ENCODE measurements at places on chromosomes 4 and X.
A peak's percentile ranks its signal among the peaks of the same experiment; 100 is the strongest.

DNA sequence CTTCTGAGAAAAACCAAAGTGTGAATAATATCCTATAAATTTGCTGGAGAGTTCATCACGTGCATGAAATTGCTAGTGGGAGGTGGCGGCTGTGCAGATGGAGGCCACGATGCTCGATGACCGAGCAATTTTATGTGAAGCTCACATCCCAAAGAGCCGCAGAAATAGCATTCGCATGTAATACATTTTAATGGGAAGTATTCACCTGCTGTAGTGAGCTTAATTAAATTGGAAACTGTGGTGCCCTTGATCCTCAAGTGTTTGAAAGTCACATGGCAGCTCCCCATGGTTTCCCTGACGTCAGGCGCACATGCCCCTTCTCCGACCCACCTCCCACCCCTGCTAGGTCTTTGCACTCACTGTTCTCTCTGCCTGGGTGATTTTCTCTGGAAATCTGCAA, 136.8 kb downstream of the STK32B start:
- DNase-seq: no peak

DNA sequence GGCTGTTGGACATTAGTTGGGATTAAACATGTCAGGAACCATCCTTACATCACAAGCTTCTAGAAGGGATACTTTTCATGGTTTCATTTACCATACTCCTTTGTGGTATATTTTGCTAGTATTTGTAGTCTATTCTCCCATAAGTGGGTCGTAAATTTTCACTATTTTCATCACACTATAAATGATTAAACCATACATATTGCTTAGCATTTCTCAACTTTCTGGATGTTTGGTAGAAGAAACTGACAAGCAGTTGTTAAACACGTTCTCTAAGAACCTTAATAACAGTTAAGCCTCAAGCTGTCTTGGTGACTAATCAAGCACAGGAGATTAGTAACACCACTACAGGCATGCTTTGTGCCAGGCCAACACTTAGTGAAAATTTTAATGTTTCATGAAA, 375.5 kb downstream of the NAF1 start:
- DNase-seq: no peak

- no peak for DNase-seq
These were observed 23.3 kb upstream of the LEF1 start for GRCh38 chr4:108192056-108192455.

DNA sequence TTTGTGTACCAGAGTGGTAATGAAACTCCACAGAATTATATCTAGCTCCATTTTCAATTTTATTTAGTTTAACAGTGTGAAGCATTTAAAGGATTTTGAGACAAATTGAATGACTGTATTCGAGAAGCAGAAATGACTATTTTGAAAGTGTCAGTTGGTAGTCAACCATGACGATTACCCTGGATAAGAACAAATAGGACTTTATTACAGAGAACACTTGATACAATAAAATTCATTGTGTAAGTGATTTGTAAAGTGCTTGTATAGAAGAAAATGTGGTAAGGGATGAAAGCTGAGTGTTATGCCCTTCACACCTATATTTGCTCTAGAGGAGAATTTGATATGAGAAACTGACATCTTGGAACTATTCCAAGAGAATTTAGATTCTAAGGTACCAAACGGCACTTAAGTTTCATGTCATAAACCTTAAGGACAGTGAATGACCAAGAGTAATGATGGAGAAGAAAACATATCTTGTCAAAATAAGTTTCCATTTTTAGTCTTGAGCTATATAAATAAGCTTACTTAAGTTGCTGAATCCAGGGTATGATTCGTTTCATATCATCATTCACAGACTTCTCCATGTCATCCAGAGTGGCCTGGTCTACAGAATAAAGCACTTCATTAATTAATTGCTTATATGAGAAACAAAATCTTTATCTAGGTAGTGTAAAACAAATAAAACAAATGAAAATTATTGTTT, 34.6 kb downstream of the MED14 start:
- no peak for DNase-seq

- no peak for DNase-seq
These were observed 958.2 kb downstream of the PCDH7 start for GRCh38 chr4:31678356-31678755.

GRCh38 chr4:182555997-182556418, 312.8 kb downstream of the TENM3 start:
- DNase-seq: no peak

DNA sequence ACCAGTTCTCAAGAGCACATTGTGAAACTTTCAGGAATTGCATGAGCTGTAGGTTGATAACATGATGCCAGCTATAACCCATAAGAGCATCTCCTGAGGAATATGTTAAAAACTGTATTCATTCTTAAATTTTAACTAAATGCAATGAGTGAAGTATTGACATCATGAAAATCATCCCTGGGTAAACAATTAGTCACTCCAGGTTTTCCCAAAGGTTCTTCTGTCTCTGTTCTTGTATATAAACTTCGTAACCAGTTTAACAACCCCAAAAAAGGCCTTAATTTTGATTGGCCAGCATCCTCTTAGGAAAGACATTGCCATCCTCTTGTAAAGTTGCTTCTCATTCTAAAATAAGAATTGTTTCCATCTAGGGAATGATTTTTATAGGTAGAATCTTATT, 80.4 kb downstream of the TET2 start:
- DNase-seq: no peak

DNA sequence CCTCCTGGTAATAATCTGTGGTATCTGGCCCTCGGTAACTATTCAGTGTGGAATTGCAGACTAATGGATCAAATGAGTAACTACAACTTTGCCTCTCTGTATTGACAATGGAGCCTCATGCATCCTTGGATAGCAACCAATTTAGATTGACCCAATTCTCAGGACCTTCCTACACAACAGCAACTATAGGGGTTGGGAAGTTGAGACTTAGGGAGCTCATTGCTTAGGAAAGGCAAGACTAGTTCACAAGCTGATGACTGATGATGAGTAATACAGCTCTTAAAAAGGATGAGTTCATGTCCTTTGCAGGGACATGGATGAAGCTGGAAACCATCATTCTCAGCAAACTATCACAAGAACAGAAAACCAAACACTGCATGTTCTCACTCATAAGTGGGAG, 47.5 kb upstream of the KLHL13 start:
- no peak for DNase-seq

- no peak for DNase-seq
These were observed 72.6 kb downstream of the GATB start for GRCh38 chr4:151688003-151688784.

DNA sequence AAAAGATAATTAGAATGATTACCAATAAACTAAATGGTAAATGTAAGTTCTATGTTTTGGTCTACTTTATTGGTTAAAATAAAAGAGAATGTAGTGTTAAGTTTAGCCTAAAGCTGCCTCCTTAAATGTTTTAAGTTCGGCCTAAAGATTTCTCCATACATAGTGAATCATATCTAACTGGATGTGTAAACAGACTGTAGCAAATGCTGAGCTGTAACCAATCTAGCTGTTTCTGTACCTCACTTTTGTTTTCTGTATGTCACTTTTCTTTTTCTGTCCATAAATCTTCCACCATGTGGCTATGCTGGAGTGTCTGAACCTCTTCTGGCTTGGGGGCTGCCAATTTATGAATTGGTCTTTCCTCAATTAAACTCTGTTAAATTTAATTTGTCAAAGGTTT, 121.2 kb downstream of the TBCK start:
- DNase-seq: no peak

GRCh38 chrX:19122641-19123009, 357 bp upstream of the ADGRG2 start:
- DNase-seq: no peak

DNA sequence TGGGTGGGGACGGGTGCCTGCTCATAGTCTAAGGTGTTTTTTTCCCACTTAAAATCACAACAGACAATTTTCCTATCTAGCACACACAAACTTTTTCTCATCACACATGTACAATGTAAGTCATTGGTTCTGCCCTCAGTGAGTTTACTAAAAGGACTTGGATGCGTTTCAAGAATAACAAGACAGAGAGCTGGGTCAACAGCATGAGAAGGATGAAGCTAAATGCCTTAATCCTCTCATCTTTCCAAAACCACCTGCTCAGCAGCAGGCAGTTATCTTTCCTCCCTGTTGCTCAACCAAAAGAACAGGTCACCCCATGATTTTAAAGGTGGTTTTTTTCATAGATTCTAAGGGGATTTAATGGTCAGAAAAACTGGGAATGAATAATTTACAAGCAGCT, 40.1 kb downstream of the OFD1 start:
- no peak for DNase-seq

DNA sequence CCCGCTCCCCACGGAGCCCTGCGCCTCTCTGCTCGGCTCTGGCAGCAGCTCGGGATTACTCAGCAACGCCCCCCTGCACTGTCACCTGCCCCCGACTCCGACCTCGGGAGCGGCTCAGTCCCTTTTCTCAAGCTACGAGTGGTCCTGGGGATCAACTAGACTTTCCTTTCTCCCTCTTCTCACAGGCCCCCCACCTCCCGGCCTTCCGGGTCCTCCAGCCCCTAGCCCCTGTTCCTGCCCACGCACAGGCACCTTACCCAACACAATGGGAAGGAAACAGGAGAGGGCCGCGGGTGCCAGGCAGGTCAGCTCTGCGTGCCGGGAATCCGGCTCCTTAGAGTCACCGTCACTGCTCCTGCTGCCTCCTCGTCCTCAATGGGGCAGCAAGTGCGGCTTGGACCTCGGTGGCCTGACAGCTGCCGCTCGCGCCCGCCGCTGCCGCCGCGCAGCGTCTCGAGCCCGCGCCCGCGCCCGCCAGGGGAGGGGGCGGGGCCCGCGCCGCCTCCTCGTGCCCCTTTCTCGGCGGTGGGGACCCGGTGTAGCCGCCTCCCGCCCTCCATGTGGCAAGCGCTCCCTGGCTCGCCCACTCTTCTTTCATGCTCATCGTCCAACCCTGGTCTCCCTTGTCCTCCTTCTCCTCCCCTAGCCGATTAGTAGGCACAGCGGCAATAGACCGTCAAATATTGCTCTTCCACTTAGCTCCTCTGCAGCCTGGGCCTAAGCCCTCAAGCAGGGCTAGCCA, at the start of gene RAB9B:
RAB9B (minus strand) TSS at position 455 of the 742 bp plus-strand sequence. CDS start 6,473 bp downstream, outside the sequence.
- no peak for DNase-seq

- no peak for DNase-seq
These were observed 40.8 kb downstream of the ARHGAP24 start for GRCh38 chr4:85515701-85516100.

DNA sequence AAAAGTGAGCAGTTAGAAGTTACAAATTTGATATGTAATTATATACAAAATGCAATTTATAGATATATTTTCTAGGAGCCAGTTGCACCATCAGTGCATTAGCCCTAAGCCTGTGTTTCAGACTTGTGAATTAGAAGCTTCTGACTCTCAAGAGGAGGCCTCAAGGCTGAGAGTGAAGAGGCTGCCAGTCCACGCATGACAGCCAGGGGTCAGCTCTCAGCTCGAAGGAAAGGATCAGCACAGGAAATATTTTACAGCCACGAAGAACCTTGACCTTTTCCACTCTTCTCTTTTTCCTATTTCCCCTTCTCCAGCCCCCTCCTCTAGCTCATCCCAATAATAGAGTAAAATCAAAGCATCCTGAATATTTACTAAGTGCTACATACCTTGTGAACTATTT, 642.4 kb downstream of the TRIML1 start:
- peak; percentile 0 for DNase-seq

GRCh38 chr4:153784166-153784699, 4.7 kb downstream of the SFRP2 start:
- no peak for DNase-seq

GRCh38 chrX:136784231-136784630, 3.5 kb upstream of the ARHGEF6 start:
- no peak for DNase-seq

DNA sequence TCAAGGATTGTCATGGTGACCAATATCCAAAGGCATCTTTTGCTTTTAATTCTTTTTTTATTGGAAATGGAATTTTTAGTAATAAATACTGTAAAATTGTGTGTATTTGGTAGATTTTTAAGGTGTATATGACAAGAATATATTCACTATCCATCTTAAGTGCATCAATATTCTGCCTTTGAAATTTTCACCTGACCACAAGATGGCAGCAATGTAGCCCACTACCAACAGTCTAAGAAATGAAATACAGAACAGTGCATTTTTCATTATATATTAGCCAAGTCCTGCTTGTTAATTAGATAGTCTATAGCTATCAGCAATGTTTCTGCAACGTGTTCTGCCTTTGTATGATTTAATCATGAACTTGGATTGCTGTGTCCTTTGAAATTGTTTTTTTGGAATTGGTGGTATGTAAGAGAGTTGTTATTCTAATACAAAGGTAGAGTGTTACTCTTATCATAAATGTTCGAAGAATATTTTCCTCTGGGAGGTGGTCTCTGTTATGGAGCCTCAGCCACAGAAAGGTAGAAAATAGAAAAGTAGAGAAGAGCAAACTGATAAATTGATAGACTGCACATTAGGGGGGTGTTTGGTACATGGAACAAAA, 38.2 kb downstream of the HPGDS start:
- peak; percentile 40 for DNase-seq

- DNase-seq: no peak
These were observed 5.8 kb upstream of the CCNA2 start for GRCh38 chr4:121829511-121829910.

- no peak for DNase-seq
These were observed 27.1 kb upstream of the SCRG1 start for GRCh38 chr4:173426064-173426463.

DNA sequence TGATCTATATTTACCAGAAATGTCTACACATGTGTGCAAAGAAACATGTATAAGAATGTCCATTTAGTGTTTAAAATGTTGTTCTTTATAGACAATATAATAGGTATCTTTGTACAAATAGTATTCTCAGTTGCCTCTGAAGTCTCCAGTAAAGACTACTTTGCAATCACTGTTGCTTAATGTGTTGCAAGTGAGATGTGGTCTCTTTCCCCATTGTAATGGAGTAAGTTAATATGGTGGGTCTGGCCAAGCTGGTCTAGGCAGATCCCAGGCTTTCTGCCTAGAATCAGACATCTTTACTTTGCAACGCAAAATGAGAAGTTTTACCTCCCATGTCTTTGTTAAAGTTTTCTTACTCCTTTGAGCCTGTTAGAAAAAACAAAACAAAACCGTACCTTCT, 144.8 kb downstream of the GABRA3 start:
- DNase-seq: no peak

DNA sequence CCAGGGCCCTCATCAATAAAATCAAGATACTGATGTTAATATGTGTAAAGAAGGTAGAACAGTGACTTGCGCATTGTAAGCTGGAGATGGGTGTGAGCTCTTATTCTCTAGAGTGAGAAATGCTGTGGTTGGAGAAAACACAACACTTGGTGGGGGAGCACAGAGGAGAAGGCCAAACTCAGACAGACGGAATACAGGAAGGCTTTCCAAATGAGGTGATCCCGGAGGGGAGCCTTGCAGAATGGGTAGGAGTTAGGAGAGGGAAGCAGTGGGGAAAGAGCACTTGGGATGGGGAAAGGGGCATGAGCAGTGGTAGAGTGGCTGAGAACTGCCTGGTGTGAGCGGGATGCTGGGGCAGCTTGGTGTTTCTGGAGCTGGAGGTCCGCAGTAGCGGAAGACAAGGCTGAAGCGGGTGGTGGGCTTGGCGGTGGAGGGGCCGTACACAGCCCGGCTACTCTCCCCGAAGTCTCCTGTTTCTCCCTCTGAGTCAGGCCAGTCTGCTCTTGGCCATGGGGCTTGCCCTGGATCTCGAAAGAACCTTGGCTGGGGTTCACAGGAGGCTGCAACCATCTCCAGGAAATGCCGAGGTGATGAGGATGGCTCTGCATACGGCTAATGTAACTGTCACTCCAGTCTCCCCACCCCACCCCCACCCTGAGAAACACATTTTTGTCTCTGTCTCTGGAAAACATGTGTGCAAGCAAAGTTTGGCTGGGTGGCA, 11.3 kb upstream of the PLAC1 start:
- DNase-seq: no peak

- DNase-seq: no peak
These were observed 30.4 kb downstream of the TXK start for GRCh38 chr4:48103483-48104139.

Data from LNCaP clone FGC (cell line).